ENCODE measurements at places on chromosomes 7 and 10.

DNA sequence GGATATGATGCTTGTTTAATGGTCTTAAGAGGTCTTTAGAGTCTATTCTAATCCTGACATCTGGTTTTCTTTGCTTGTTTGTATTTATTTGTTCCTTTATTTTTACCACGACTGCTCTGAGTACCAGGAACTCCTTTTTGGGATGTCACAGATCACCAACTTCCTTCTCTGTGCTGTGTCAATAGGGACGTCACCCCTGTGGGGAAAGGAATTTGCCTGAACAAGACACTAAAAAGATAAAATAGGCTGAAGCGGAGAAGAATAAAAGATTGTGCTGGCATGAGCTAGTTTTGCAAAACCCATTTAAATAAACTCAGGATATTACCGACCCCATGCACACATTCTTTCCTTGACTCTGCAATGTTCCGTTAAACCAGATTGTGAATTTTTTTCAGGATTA, 27.7 kb downstream of the MGMT start:
- DNase-seq: no peak

DNA sequence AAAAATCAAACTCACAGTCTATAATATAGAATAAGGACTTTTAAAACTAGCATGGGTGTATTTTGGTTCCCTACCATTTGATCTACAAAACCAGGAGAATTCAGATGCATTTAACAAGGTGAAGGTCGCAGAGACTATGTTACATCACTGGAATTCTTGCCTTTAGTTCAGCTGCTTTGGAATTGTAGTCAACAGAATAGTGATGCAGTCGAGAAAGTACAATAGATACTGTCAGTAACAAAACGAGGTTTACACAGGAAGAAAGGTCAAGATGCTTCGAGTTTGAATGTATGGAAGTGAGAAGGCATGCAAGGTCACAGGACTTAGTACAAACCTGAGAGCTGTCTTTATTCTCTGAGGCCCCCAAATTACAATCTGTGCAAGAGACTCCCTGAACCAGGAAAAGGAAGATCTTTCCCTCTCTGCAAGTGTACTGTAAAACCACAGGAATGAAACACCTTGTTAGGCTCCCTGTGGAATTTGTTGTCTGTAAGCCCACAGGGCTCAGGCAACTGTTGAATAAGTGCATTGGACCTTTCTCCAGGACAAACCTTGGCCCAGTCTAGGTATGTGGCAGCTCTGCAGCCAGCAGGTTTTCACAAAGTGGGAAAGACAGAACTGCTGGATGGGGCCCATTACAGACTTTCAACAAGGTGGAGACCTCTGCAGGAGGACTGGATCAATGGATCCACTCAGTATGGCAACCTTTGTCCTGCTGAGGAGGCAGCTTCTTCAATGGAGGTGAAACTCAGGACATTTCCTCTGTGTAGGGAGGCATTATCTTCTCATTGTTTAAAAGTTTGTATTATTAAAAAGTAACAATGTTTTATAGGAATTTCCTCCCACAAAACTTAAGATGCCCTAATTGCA, 101.1 kb upstream of the GSDME start:
- no peak for DNase-seq

GRCh38 chr7:150432915-150433892, 17.2 kb upstream of the GIMAP8 start:
- no peak for DNase-seq

GRCh38 chr7:138768241-138768640, 29.6 kb upstream of the TMEM213 start:
- DNase-seq: no peak

- no peak for DNase-seq
Observed at GRCh38 chr10:22478555-22479334, 133.4 kb downstream of the SPAG6 start.

Measured in HL-60 (cell line).